ENCODE measurements at places on chromosomes 11 and 22.

DNA sequence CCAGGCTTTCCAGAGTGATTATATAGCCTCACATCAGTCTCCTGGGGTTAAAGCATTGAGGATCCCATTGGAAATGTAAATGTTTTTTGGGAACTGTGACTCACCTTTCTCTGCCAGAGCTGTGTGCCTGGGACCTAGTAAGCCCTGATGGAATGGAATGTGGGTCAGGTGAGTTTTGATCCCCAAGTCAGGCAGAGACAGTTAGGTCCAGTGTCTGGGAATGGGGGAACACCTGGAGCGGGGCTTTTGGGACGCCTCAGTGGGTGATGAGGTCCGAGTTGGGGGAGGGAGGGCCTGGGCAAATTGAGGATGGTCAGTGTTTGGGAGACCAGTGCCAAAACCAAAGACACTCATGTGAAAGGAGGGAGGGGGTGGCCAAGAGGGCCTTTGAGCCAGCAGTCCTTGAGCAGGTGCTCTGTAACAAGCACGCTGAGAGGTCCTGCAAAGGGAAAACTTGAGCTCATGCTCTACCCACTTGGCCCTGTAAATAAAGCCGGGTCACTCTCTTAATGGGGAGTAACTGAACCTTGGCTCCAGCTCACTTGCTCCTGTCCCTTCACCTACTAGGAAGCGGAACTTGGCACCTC is 104.7 kb downstream of the NAV2 start:
- no peak for DNase-seq

- DNase-seq: no peak
Observed at GRCh38 chr11:3165152-3165705, at the start of gene OSBPL5. Gene OSBPL5, minus strand, starts transcription at chr11:3165310. Its CDS starts 36,162 bp downstream, at chr11:3129148.

DNA sequence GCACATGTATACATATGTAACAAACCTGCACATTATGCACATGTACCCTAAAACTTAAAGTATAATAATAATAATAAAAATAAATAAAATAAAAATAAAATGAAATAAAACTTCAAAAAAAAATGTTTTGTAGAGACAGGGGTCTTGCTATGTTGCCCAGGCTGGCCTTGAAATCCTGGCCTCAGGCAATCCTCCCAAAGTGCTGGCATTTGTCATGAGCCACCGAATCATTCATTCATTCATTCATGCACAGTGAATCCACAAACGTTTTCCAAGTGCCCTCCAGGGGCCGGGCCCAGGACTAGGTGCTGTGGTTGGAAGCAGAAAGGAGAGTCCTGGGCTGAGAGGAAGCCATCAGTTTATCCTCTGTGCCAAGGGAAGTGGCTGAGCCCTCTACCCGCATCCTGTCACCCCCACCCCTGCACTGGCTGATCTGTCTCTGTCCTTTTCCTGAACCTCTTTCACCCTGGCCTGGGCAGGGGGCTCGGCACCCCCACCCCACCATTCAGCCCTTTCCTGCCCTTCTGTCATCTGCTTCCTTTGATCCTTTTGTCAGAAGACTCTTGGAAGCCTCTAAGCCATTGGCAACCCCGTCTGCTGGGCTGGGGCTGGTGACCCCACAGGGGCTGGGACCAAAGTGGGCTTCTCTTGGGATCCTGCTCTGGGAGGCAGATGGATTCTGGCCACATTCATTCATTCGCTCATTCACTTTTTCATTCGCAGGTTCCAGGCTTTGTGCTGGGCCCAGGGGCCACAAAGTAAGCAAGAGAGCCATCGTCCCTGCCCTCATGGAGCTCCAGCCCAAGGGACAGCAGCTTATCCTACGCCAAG is 84.3 kb downstream of the IGLL1 start:
- no peak for DNase-seq

GRCh38 chr22:24523873-24524272 is 28.7 kb downstream of the UPB1 start:
- DNase-seq: no peak

GRCh38 chr11:10440401-10440800 is 14.7 kb upstream of the AMPD3 start:
- no peak for DNase-seq

DNA sequence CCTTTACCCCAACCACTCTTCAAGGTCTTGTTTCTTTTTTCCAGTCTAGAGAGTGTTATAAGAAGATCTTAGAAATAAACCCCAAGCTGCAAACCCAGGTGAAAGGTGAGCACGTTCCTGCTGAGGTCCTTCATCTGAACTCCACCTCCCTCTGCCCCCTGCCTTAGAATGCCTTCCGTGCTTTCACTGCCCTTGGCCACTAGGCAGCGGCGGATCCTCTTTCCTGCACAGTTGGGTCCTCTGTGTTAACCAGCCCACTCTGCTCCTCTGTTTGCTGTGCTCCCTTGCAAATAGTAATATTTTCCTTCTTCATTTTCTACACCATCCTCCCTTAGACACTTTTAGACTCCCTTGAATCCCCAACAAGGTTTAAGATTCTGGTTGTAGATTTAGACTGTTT is 24.3 kb downstream of the TTC12 start:
- no peak for DNase-seq
